Femur (tissue), 1 donor: ENCODE measurements at places on chromosomes 2 and 18.

DNA sequence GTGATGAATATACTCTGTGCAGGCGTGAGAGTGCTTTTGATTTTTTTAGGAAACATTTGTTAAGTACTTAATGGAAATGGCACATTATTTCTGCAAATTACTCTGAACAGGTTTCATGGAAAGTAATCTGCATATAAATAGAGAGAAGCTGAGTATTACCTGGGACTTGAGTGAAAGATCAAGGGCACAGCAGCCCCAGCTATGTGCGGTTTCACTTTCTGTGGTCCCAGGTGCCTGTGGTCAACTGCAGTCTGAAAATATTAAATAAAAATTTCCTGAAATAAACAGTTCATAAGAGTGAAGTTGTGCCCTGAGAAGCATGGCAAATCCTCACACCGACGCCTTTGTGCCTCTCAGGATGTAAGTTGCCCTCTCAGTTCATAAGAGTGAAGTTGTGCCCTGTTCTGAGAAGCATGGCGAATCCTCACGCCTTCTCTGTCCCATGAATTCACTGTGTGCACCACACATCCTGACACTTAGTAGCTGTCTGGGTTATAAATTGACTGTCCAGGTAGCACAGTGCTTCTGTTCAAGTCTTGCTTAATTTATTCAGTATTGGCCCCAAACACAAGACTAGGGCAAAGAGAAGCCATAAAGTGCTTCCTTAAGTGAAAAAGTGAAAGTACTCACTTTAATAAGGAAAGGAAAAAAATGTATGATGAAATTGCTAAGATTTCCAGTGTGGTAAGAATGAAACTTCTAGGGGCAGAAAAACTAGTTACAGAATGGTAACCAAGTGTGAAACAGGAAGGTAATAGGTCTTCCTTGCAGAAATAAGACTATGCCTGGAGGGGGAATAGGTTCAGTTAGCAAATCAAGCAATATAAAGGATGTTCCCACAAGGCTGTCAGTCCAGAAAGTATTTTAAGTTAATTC, 4.3 kb upstream of the SNTG2 start:
- DNase-seq: no peak

GRCh38 chr2:131125195-131125757, 20.1 kb downstream of the PLEKHB2 start:
- DNase-seq: no peak

DNA sequence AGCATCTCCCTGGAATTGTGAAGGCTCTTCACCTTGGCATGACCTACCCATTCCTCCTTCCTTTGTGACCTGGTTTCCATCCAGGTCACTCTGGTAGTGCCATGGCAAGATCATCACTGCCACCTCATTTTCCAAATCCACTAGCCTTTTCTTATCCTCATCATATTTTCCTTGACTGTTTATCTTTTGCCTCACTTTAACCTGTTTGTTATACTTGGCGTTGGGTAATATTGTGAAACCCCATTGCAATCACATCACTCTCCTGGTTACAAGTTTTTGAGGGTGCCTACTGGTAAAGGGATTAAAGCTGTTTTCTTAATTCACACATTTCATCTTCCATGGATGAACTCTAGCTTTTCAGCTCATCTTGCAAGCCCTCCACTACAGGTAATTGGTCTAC, 39.1 kb upstream of the IGFBP2 start:
- DNase-seq: no peak

- no peak for DNase-seq
Observed at GRCh38 chr18:58596265-58596681, 32.6 kb downstream of the ALPK2 start.

- DNase-seq: no peak
Observed at GRCh38 chr2:162029287-162029901, 44.6 kb downstream of the DPP4 start.
